ENCODE measurements at places on chromosomes 13 and 19.

DNA sequence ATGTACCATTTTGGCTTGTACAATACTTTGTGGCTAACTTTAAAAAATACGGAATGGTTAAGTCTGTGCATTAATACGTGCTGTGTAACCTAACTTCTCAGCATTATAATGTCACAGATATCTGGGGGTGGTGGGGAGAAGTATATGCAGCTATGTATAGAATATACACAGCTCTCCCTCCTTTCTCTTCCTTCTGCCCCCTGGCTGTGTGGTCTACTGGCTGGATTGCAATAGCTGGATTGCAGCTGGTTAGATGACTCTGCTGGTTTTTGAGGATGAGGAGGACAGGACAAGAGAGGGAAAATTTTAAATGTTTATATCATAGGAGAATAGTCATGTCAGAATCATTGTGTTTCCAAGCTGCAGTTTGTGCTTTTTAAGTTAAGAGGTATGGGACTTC lies 9.7 kb downstream of the RNASEH2B start:
- DNase-seq, result no peak

- no peak for DNase-seq
These were observed at the start of gene FREM2 for GRCh38 chr13:38686577-38687245. Gene FREM2, plus strand, starts transcription at chr13:38687077. Its CDS starts 268 bp downstream, at chr13:38687345.

DNA sequence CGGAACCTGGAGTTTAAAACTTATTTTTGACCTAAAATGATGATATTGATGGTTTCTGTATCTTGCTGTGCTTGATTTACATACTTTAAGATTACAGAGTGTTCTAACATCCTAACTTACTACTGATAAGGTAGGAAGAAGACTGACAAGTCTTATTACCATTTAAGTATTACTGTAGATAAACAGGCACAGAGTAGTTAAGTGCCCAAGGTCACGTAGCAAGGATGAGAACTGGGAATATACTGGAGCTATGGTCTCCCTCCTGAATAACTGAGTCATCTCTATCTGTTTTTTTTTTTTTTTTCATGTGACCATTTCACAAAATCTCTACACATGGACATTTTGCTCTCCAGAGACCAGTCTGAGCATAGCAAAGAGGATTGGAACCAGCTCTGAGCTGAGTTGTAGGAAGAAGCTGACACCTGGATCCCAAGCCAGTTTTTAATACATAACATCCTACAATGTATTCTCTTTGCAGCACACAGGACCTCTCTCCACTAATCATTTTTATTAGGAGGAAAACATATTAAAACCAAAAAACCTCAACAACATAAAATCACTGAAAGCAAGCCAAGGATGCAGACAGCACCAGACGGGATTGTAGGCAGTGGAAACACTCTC lies 173.5 kb downstream of the DNAJC15 start:
- no peak for DNase-seq

DNA sequence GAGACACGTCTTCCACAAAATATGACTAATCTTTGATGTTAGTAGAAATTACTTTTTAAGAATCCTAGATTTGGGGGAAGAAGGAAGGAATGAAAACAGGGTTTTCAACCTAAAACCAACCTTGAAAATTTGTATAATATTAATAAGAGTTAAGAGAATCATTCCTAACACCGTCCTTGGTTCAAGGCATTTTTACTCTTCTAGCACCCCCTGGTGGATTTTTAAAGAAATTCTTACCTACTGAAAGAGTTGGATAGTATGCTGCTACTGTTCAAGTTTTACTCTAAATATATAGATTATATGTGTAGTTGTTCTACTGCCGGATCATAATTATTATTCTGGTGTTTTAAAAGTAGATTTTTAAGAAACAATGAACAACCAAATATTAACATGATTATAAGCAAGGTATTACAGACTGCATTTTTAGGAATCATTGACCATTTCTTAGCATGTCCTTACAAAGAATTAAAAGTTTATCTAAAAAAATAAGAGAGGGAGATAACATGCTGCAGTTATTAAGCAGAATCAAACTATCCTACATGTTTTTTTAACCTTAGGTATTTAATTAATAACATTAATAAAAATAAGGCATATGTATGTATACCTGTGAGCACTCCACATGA lies 7.4 kb upstream of the SLITRK6 start:
- no peak for DNase-seq

- DNase-seq, result no peak
These were observed 14.7 kb downstream of the TLE5 start for GRCh38 chr19:3047496-3048189.

GRCh38 chr19:49507803-49508494 lies 4.5 kb upstream of the FCGRT start:
- DNase-seq, result no peak

GRCh38 chr13:43293008-43293407 lies 269.6 kb downstream of the DNAJC15 start:
- no peak for DNase-seq

DNA sequence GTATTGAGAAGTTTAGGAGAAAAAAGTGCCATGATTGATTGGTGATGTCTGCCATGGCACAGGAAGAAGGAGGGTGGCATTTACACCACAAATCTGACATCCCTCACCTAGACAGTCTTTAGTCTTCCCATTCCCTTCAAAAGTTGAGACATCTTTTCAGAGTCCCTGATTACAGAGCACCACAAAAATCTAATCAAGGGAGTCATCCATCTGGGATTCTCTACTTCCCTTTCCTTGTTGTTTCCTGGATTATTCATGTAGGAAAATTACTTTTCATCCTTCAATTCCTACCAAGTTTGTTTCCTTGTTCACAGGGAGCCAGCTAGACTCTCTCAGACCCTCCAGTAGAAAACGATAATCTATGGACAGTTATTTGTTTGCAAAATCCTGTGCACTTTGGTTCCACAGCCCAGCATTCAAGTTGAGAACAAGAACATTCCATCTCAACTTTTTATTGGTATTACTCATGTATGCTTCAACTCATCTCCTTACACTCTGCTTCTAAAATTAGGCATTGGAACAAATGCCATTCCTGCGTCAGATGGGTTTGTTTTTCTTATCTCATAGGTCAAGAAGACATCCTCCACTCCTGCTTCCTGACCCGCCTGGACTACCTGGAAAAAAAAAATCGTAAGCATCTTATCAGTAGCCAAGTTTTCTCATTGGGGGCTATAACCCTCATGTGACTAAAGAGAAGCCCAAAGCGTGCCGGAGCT lies 259.9 kb downstream of the FOXO1 start:
- no peak for DNase-seq

DNA sequence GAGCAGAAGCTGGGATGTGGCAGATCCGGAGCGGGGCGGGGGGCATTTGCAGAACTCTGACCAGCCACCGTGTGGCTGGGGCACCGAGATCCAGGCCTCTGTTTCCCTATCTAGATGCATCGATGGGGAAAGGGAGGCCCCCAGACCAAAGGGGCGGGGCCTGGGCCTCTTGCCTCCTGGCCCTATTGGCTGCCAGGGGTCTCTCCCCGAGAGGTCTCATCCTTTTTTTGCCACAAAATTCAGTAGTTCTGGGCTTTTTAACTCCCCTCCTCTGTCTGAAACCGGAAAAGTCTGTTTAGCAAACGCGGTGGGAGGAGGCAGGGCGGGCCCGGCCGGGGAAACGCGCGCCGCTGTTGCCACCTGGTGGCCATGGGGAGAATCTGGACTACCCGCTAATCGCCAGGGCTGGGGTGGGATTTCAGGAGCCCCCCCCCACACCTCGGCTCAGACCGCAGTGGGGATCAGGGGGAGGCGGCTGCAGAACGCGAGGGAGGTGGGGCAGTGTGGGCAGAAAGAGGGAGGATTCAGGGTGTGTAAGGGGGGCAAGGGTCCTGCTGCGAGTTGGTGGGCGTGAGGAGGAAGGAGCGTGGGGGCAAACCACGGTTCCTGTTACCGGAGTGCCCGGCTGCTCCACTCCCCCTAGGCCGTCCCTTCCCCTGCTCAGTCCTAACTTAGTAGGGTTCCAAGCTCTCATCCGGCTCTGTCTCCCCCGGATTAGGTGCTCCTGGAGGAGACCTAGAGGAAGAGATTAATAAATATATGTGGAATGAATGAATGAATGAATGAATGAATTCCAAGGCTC lies 28.3 kb downstream of the IL12RB1 start:
- DNase-seq, result peak; percentile 86

GRCh38 chr19:7562646-7563393 lies 27.3 kb downstream of the PNPLA6 start:
- DNase-seq, result no peak

DNA sequence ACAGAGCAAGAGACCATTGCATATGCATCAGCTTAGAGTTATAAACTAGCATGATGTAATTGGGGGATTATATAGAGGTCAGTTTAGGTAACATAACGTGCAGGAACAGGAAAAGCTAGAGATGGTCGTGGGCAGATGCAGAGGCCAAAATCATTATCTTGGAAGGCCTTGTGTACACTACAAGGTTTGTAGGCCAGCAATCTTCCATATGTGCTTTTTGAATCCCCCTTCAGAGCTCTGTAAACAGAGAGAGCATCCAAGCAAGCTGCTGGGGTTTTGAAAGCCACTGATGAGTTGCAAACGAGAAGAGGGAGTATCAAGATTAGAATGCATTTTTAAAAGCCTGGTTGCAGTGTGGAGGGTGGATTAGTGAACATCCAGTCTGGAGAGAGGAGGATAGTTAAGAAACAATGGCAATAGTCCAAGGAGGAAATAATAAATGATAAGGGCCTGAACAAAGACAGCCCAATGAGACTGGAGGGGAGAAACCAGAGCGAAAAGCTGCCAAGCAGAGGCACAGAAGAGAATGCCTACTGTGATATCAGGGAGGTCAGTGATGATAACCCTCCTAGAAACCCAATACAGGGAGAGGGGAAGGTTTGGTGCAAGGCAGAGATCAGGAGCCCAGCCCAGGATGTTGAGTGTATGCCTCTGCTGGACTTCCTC lies 109.6 kb downstream of the ZAR1L start:
- DNase-seq, result no peak

DNA sequence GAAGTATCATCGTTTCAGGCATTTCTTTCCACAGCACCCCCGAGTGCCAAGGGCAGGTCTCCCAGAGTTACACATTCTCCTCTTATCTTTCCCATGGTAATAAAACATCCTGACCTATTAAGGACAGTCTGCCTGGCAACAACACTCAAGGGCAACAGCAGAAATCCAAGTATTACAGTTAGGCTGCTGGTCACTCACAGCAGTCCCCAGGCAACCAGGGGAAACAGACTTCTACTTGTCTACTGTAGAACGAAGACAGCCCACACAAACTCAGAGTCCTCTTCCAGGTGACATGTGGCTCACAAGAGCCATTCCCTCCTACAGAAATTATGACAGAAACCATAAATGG lies 24.3 kb downstream of the RCBTB1 start:
- no peak for DNase-seq

- DNase-seq, result no peak
These were observed at the start of gene FLT1 for GRCh38 chr13:28494778-28495537. Gene FLT1, minus strand, starts transcription at chr13:28495128. Its CDS starts 285 bp downstream, at chr13:28494843.

GRCh38 chr19:30208436-30209060 lies 163.6 kb upstream of the ZNF536 start:
- DNase-seq, result no peak

GRCh38 chr19:23698711-23699520 lies 11.9 kb upstream of the ZNF675 start:
- DNase-seq, result no peak

DNA sequence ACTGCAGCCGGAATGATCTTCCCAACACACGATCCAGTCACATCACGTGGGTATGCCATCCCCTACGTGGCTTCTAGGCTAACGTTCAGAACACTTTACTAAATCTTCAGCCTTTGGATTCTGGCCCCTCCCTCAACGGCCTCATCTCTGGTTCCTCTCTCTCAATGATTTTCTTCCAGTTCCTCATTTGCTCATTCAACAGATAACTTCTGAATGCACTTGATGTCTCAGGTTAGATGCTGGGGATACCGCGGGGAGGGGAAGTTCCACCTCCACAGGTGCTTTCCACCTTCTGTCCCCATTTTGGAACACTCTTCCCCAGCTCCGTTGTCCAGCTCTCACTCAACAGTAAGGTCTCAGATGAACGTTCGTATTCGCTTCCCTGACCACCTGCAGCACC lies 66.1 kb downstream of the ATP7B start:
- DNase-seq, result no peak

GRCh38 chr19:13024951-13025697 lies 29.8 kb downstream of the NFIX start:
- DNase-seq, result no peak

DNA sequence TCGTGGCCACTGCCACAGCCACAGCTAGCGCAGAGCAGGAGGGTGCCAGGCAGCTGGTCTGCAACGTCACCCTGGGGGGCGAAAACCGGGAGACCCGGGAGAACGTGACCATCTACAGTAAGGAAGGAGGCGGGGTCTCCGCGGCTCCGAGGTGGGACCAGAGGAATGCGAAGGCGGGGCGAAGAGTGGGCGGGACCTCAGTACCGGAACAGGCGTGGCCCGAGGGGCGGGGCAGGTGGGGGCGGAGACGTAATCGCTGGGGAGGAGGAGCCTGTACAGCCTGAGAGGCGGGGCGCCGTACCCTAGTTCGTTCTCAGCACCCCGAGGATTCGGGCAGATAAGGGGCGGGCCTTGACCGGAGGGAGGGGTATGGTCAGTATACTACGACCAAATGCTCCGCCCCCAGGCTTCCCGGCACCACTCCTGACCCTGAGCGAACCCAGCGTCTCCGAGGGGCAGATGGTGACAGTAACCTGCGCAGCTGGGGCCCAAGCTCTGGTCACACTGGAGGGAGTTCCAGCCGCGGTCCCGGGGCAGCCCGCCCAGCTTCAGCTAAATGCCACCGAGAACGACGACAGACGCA lies 2.5 kb downstream of the ICAM5 start:
- DNase-seq, result no peak

- DNase-seq, result no peak
These were observed 7.1 kb upstream of the DPP9 start for GRCh38 chr19:4730740-4731171.

GRCh38 chr19:30000862-30001261 lies 58.8 kb downstream of the URI1 start:
- DNase-seq, result no peak

- no peak for DNase-seq
These were observed 23.4 kb downstream of the RDH8 start for GRCh38 chr19:10036601-10037071.

DNA sequence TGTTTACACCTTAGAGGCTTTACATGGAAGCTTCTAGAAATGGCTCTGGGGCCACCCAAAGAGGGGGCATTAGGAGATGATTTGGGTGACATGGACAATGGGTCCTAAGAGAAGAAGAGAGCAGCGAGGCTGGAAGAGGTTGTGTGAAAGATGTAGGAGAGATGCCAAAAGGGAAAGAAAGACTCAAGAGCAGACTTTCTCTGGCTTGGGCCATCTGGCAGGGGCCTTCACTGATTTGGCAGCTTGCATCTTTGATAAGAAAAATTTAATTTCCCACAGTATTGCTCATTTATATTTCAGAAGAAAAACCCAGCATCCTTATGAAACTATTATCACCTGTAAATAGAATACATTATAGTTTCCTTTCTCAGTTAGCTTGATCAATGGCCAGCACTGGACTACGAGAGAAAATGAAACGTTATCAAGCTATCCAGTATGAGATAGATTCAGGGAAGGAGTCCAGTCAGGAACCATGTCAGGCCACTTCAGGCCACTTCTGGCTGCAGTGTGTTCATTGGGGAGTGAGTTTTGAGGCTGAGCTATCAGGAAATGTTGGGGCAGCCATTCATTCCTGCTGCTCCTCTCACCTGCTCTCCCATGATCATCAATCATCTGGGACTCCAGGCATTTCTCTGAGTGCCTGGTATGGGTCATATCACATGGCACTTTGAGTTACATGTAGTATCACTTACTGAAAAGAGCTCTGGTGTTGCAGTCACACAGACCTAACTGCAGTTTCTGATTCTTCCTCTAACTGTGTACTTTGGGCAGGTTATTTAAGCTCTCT lies 10.3 kb downstream of the SCEL start:
- no peak for DNase-seq

GRCh38 chr19:38517321-38517720 lies 83.8 kb downstream of the RYR1 start:
- DNase-seq, result no peak

GRCh38 chr19:28843761-28844492 lies 369.0 kb downstream of the UQCRFS1 start:
- DNase-seq, result no peak
